ENCODE measurements at places on chromosomes 3 and 15.

DNA sequence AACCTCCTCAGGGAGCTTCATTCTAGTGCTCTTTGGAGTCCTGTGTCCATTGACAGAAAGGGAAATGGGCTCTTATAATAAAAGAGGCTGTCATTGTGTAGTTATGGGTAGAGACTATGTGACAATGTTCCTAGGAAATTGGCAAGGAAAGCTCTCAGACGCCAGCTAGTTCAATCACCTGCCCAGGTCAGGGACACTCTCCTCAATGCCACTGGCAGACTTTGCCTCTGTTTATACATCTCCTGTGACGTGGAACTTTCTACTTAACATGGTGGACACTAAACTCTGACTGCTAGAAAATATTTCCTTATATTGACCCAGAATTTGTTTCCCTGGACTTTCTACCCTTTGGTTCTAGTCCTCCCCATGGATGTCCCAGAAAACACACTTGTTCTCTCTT is 2.8 kb downstream of the EFCAB12 start:
- no peak for DNase-seq

DNA sequence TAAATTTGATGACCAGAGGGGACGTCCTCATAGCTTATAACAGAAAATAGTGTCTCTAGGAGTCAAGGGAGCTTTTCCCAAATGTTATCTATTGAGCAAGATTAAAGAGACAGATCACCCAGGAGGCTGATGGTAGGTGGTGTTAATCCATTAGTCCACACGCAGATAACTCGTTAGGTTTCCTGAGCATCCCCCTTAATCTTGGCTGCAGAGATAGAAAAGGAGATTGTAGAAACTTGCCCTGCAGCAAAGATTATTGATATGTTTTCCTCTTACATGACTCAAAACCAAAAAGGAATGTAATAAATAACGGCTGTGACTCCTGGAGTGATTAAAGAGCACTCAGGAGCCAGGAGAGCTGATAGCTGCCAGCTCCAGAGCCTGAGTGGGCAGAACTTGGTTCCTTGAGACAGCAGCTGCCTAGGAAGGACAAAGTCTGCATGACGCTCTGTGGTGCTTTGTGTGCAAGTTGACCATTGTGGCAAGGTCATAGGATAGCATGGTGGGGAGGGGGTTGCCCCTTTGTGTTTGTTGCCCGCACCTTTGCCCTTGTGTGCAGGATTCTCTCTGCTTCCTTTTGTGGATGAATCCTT is 234.8 kb downstream of the PTPRG start:
- DNase-seq, result no peak

DNA sequence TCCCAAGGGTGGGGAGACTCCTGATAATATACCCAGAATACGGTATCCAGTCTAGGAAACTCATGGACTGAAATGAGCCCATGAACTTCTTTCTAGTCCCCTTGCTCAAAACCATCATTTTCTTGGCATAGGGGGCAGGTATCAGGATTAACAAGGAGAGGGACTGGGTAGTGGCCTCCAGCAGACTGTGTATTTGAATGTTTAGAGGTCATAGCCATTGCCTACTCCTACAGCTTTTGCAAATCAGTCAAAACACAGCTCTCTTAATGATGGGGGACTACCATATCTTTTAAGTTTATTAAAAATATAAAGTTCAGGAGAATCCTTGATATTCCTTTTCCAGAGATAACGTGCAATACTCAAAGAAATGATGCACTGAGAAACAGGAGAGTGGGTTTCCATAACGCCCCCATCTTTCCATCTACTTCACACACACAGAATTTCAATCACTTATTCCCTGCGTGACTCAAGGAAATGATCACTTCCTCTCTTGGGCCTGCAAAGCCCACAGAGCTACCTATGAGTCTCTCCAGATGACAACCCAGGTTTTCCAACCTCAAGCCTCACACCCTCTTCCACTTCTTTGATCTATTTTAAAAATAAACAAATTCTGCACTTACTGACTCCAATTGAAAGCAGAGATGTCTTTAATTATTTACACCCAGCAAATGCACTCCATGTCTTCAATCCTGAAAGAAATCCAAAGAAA is 584.0 kb upstream of the LMCD1 start:
- no peak for DNase-seq

DNA sequence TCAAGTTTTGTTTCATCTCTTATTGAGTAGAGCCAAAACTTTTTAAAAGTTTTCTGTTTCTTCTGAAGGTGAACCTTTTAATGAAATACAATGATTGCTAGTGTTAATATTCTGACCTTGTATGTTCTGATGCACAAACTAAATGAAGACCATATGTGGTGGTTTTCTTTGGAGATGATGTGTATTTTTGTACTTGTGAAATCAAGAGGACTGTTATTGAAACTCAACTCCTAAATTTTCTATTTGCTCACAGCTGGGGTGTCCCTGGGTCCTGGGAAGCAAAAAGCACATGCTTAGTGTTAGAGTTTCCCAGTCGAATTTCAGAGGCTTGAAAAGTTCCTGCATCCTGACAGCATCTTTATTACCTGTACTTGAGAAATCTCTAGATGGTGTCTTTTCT is 1185.8 kb upstream of the ALCAM start:
- DNase-seq, result no peak

- no peak for DNase-seq
These were observed 18.0 kb upstream of the RAP2B start for GRCh38 chr3:153144071-153144470.
